Neural crest cell (in vitro differentiated cells): ENCODE measurements at places on chromosomes 6 and 20.
A peak's percentile ranks its signal among the peaks of the same experiment; 100 is the strongest.

GRCh38 chr20:32325706-32326503, 32.2 kb upstream of the ASXL1 start:
- peaks cover 5% of the 10 kb centered on the region for H3K36me3 ChIP-seq
- no peaks in the 10 kb centered on the region for H3K27me3 ChIP-seq
- no peak for DNase-seq
- H3K4me3 ChIP-seq = no peak overlapping the region

- DNase-seq = peak; percentile 51
- H3K4me1 ChIP-seq = peaks cover 12% of the 10 kb centered on the region
- peaks cover 5% of the 10 kb centered on the region for H3K36me3 ChIP-seq
- H3K4me3 ChIP-seq = peak overlapping the region; percentile 24
- peaks cover 4% of the 10 kb centered on the region for H3K27me3 ChIP-seq
These were observed 23.2 kb downstream of the RBCK1 start for GRCh38 chr20:431012-431904.

- H3K27ac ChIP-seq = no peak overlapping the region
- H3K4me1 ChIP-seq = no peaks in the 10 kb centered on the region
- H3K4me3 ChIP-seq = no peak overlapping the region
- no peak for DNase-seq
- H3K27me3 ChIP-seq = peaks cover 3% of the 10 kb centered on the region
- H3K36me3 ChIP-seq = no peaks in the 10 kb centered on the region
These were observed 491.3 kb downstream of the MAFB start for GRCh38 chr20:40197691-40198090.

- no peak overlapping the region for H3K4me3 ChIP-seq
- no peaks in the 10 kb centered on the region for H3K36me3 ChIP-seq
- H3K27ac ChIP-seq = no peak overlapping the region
- no peaks in the 10 kb centered on the region for H3K27me3 ChIP-seq
- DNase-seq = no peak
These were observed 93.8 kb upstream of the IMPG1 start for GRCh38 chr6:76166297-76166696.

DNA sequence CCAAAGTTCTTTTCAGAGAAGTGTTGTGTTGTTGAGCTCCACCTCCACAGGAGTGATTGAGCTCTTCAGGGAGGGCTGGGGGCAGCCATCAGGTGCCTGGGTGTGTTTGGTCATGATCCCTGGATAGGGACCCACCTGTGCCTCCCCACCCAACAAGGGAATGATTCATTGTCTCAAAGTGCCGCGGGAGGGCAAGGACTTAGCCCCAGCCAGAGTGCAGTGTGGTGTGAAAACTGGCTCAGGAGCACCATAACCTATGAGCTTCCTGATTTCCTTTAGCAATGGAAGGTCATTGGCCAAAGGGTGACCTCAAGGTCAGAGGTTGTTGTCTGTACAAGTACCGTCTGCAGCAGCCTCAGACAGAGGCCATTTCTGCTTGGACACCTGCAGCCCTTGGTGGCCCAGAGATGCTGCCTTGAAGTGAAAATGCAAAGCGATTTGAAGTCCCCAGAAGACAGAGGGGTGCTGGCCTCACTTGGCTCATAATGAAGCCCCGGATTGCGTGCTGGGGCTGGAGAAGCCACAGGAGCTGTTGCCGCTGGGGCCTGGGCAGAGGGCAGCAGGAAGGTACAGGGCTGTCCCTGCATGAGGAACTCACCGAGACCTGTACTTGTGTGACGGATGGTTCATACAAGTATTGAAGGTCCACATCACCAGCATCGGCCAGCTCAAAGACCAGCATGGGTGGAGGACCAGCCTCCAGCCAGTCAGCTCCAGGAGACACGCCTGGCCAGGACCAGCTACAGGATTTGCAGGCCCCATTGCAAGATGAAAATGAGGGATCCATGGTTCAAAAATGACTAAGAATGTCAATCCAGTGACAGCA, 100.6 kb upstream of the DUSP22 start:
- H3K4me1 ChIP-seq = peaks cover 10% of the 10 kb centered on the region
- H3K4me3 ChIP-seq = no peak overlapping the region
- no peak overlapping the region for H3K27ac ChIP-seq
- H3K27me3 ChIP-seq = peaks cover 4% of the 10 kb centered on the region

DNA sequence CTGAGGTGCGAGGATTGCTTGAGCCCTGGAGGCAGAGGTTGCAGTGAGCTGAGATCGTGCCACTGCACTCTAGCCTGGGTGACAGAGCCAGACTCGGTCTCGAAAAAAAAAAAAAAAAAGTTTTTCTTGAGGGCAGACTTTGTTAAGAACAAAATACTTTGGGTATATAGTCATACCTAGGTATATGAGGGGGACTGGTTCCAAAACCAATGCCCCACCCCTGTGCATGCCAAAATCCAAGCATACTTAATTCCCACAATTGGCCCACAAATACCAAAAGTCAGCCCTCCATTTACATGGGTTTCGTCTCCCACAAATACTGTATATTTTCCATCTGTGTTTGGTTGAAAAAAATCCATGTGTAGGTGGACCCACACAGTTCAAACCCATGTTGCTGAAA, 119.9 kb downstream of the INSM1 start:
- peaks cover 11% of the 10 kb centered on the region for H3K36me3 ChIP-seq
- H3K27ac ChIP-seq = no peak overlapping the region
- H3K4me1 ChIP-seq = peaks cover 39% of the 10 kb centered on the region
- H3K4me3 ChIP-seq = no peak overlapping the region

GRCh38 chr6:26195376-26195923, 108.2 kb downstream of the HFE start:
- H3K4me3 ChIP-seq = peak overlapping the region; percentile 98
- DNase-seq = peak; percentile 55
- peaks cover 52% of the 10 kb centered on the region for H3K4me1 ChIP-seq
- peak overlapping the region; percentile 88 for H3K27ac ChIP-seq

GRCh38 chr20:58459058-58459750, 56.0 kb downstream of the APCDD1L start:
- peaks cover 21% of the 10 kb centered on the region for H3K36me3 ChIP-seq
- no peak for DNase-seq
- no peaks in the 10 kb centered on the region for H3K27me3 ChIP-seq
- H3K4me3 ChIP-seq = no peak overlapping the region

DNA sequence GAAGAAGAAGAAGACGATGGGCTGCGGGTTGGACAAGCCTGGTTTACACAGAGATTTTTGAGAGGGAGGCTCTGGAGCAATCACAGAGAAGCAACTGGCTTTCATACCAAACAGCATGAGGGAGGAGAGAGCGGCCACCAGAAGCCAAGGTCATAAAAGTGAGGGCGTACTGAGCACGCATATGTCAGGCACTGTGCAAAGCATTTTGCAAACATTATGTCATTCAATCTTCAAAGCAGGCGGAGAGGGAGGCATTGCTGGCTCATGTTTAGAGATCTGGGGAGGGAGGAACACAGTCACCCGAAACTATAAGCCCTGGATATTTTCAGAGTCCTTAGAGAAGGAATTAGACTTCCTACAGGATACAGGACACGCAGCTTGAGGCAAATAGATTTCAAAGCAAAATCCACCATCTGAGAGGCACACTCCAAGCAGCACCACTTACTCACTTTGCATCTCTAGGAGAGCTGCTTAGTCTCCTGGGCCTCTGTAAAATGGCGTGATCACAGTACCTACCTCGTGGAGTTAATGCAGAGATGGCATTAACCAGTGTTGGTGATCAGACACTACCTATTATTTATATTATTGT, 24.6 kb downstream of the RAMACL start:
- DNase-seq = no peak
- peaks cover 13% of the 10 kb centered on the region for H3K4me1 ChIP-seq
- H3K27ac ChIP-seq = no peak overlapping the region
- H3K4me3 ChIP-seq = no peak overlapping the region

DNA sequence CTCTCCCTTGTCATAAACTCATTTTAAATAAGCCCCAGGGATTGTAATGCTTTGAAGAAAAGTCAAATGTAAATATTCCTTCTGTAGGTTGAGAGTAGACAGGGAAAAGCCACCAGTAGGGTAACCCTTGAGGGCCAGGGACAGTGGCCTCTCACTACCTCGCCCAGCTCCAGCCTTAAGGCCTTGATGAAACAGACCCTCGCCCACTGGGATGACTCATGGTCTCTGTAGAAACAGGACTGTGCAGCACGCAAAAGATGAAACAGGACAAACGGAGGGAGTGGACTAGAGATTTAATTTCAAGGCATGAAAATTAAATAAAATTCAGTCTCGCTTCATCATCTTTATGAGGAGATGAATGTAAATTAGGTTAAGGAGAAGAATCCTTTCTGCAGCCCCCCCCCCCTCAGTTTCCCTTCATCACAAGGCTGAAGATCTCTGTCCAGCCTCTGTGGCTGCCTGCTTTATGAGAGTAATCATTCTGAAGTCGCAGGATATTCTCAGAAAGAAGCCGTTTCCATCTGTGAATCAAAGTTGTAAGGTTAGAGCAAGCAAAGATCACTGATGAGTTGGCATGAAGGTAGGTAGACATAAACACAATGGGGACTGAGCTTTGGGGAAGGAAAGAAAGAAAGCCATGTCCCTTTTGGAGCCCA, 60.4 kb downstream of the TMEM200A start:
- no peaks in the 10 kb centered on the region for H3K4me1 ChIP-seq
- DNase-seq = no peak
- H3K36me3 ChIP-seq = no peaks in the 10 kb centered on the region
- H3K4me3 ChIP-seq = no peak overlapping the region
- H3K27ac ChIP-seq = no peak overlapping the region

DNA sequence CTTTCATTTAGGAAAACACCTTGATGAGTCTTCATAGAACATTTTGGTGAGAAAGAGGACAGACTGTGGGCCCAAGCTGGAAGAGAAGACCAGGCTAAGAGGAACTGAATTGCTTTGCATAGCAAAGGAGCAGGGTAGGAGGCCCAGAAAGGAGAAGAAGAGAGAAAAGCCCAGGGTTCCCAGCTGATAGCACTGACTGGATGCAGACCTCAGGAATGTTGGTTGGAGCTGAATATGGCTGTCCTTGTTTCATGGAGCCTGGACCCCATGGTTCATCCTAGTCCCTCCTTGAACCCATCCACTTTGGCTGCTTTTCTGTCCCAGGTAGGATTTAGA, 18.0 kb upstream of the ZFAND3 start:
- H3K36me3 ChIP-seq = no peaks in the 10 kb centered on the region
- no peaks in the 10 kb centered on the region for H3K27me3 ChIP-seq
- no peaks in the 10 kb centered on the region for H3K4me1 ChIP-seq
- no peak overlapping the region for H3K4me3 ChIP-seq

GRCh38 chr20:58742668-58743566, 50.3 kb downstream of the NPEPL1 start:
- H3K36me3 ChIP-seq = peaks cover 3% of the 10 kb centered on the region
- peaks cover 35% of the 10 kb centered on the region for H3K27me3 ChIP-seq
- H3K4me1 ChIP-seq = no peaks in the 10 kb centered on the region

DNA sequence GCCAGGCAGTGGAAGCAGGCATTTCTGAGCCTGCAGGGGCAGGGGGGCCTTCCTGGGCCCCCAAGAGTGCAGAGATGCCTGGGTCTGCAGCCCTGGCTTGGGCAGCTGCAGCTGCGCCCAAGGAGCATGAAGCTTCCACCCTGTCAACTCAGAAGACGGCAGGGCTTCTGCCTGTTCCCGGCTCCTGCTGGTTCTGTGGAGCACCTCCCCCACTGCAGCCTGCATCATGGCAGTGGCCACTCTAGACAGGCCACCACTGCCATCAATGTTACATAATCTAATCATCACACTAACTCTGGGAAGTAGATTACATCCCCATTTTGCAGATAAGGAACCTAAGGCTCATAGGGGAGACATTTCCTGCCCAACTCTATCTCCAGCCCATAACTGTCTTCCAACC, 21.1 kb upstream of the TOP1 start:
- H3K27ac ChIP-seq = no peak overlapping the region
- peaks cover 11% of the 10 kb centered on the region for H3K4me1 ChIP-seq
- no peaks in the 10 kb centered on the region for H3K36me3 ChIP-seq
- no peaks in the 10 kb centered on the region for H3K27me3 ChIP-seq
- H3K4me3 ChIP-seq = no peak overlapping the region
- DNase-seq = no peak

GRCh38 chr20:42441196-42441863, 748.4 kb downstream of the PTPRT start:
- no peak for DNase-seq
- peak overlapping the region; percentile 32 for H3K27ac ChIP-seq
- no peak overlapping the region for H3K4me3 ChIP-seq

DNA sequence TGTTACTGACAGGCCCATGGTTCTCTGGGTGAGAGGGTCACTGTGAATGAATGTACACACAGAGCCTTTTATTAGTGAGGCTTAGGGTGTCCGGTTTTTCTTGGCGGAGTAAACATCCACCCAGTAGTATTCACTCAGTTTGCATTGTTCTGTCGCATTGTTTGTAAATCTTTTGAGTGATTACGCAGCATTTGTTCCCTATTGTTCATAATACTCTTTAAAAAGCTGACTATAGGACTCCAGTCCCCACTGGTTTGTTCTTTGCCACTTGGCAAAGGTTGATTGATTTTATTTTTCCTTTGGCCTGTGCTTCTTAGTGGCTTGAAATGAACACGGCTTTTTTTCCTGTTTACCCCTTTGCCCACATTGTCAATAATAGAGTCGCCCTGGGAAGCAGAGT, 130.1 kb upstream of the ESR1 start:
- H3K4me1 ChIP-seq = peaks cover 3% of the 10 kb centered on the region
- H3K27ac ChIP-seq = no peak overlapping the region
- H3K4me3 ChIP-seq = no peak overlapping the region
- no peaks in the 10 kb centered on the region for H3K36me3 ChIP-seq
- H3K27me3 ChIP-seq = peaks cover 7% of the 10 kb centered on the region
- DNase-seq = no peak

DNA sequence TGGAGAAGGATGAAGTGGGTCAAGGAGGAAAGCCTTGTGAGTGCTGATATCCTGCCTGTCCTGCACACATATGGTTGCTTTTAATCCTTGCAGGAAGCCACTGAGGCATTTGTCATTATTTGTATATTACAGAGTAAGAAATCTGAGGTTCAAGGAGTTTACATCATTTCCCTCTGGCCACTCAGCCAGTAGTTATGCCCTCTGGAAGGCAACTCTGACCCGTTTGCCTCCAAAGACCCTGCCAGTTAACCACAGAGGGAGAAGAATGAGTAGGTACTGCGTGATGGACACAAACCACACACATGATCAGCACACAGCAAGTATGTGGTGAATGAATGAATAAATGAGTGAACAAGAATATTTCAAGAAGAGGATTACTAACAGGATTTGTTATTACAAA, 7.9 kb upstream of the FAM210B start:
- no peak overlapping the region for H3K4me3 ChIP-seq
- H3K4me1 ChIP-seq = peaks cover 21% of the 10 kb centered on the region
- H3K27me3 ChIP-seq = peaks cover 6% of the 10 kb centered on the region
- no peaks in the 10 kb centered on the region for H3K36me3 ChIP-seq
- no peak for DNase-seq

GRCh38 chr6:20400456-20401204, 1.0 kb upstream of the E2F3 start:
- H3K36me3 ChIP-seq = peaks cover 8% of the 10 kb centered on the region
- H3K27ac ChIP-seq = peak overlapping the region; percentile 65
- peaks cover 25% of the 10 kb centered on the region for H3K27me3 ChIP-seq
- H3K4me3 ChIP-seq = peak overlapping the region; percentile 99
- peaks cover 24% of the 10 kb centered on the region for H3K4me1 ChIP-seq

- H3K27ac ChIP-seq = no peak overlapping the region
- DNase-seq = no peak
- no peaks in the 10 kb centered on the region for H3K36me3 ChIP-seq
These were observed 41.4 kb upstream of the BEND6 start for GRCh38 chr6:56913285-56914074.
